ENCODE measurements at places on chromosomes 1 and 21.

GRCh38 chr1:172400722-172401105, 19.8 kb upstream of the C1orf105 start:
- no peak for DNase-seq

- no peak for DNase-seq
Measured at GRCh38 chr1:58907398-58907797, 123.6 kb upstream of the JUN start.

DNA sequence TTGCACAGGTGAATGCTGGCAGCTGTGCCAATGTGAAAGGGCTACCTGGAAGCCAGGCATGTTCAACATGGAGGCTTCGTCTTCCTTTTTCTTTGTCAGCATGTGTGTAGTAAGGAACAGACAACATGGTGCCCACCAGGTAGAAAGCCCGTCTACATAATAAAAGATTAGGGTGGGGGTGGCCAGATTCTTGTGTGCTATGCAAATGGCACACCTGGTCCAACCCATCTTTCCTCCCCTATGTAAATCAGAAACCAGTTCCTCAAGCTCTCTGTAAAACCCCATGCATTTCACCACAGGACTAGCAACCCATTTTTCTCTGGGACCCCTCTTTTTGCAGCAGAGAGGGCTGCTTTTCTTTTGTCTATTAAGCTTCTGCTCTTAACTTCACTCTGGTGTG, 72.3 kb upstream of the ZP4 start:
- no peak for DNase-seq

DNA sequence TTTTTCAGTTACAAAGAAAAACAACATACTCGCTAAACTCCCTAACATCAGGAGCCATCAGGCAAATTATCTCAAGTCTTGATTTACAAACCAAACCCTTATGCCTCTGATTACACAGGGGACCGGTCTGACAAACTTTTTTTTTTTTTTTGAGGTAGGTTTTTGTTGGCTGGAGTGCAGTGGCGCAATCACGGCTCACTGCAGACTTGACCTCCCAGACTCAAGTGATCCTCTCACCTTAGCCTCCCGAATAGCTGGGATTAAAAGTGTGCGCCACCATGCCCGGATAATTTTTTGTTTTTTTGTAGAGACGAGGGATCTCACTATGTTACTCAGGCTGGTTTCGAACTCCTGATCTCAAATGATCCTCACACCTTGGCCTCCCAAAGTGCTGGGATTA, 3.8 kb upstream of the MIIP start:
- no peak for DNase-seq

DNA sequence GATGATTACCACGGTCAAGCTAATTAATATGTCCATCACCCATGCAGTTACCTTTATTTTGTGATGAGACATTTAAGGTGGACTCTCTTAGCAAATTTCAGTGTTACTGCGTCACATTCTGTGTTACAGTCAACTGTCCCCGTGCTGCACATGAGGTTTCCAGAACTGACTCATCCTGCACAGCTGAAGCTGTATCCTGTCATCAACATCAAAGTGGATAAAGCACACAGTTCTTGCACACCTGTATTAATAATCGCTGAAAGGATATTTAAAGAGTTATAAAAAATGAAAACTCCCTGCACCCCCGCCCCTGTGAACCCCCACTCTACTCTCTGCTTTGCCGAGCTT, 3.4 kb upstream of the KRTAP10-5 start:
- DNase-seq = no peak

DNA sequence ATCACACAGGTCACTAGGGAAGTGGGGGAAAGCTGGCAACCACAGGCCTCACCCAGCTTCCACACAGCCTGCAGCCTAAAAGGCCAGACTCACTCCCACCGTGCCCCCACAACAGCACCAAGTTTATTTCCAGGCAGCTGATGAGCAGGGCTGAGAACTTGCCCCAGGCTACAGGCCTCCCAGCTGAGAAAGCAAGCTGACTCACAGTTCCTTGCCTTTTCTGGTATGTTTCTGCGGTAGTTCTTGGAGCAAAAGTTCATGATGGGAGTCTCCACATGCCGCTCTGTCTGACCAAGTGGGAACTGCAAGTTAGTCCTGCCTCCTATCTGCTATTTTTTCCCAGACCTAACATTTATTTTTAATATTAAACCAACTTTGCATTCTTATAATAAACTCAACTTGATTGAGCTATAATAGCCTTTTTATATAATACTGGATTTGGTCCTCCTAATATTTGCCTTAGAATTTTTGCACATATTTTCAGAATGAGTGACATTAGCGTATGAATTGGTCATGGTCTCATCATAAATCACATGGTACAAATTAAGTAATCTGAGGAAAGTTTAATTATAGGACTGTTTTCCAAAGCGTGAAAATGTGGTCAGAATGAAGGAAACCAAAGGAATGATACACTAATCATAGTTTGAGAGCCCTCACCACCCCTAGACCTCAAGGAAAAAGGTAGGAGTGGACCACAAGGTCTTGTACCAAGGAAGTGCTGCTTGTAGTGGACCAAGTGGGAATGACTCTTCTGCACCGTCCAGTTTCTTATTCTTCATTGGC, 30.7 kb downstream of the RPAP2 start:
- DNase-seq = no peak

- DNase-seq = no peak
Measured at GRCh38 chr1:178690496-178690895, 34.5 kb upstream of the RALGPS2 start.

DNA sequence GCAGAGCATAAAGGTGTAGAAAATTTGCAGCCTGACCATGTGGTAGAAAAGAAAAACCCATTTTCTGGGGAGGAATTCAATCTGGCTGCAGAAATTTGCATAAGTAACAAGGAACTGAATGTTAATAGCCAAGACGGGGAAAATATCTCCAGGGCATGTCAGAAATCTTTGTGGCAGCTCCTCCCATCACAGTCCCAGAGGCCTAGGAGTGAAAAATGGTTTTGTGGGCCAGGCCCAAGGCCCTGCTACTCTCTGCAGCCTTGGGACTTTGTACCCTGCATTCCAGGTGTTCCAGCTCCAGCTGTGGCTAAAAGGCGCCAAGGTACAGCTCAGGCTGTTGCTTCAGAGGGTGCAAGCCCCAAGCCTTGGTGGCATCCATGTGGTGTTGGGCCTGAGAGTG, 152.9 kb downstream of the PATJ start:
- DNase-seq = no peak

- no peak for DNase-seq
Measured at GRCh38 chr1:4220362-4220761, 320.3 kb upstream of the C1orf174 start.

DNA sequence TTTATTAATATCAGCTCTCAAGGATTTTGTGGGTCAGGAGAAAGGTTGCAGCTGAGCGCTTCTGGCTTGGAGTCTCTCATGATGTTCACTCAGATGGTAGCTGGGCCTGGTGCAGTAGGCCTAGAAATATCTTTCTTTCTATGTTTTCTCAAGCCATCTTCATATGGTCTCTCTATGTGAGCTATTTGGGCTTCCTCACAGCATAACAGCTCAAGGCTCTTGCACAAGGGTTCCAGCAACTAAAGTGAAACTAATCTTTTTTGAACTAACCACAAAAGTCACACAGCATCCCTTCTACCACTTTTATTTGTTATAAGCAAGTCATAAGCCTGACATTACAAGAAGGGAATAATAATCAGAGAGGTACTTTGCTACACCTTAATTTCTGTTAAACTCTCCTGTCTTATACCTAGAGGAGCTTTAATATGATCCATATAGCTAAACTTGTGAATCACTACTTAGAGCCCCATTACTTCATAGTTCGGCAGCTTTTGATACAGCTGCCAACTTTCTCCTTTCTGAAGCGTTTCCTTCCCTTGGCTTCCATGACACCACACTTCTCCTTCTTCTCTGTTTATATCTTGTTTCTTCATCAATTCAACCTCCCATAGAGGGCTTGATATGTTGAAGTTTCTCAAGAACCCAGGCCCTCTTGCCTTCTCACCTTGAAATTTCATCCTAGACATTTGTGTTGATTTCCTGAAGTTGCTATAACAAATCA, 720.2 kb downstream of the LTN1 start:
- DNase-seq = no peak

- no peak for DNase-seq
Measured at GRCh38 chr1:176552217-176552991, 89.4 kb downstream of the PAPPA2 start.

DNA sequence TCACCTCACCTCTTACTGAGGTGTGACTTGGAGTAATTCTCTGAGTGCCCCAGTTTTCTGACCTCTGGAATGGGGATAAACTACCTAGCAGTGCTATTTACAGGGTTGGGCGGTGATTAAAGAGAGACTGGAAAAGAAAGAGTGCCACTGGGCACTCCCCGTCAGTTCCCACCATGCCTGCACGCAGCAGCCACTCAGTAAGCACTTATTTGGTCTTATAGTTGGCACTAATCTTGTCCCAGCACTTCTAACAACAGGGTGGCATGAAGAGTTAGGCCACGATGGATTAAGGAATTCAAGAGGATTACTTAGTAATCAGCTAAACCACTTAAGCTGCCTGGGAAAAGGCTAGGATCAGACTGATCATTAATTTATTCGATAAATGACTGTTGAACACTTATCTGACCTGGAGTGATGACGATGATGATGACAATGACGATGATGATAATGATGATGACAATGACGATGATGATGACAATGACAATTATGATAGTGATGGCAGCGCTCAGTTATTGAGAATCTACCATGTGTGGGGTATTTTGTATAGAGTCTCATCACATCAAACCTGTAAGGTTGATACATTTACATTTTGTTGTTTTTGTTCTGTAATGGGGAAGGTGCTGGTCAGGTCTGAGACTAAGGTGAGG, 5.4 kb downstream of the CITED4 start:
- no peak for DNase-seq

- no peak for DNase-seq
Measured at GRCh38 chr1:210246447-210246846, 13.9 kb downstream of the SERTAD4 start.

- no peak for DNase-seq
Measured at GRCh38 chr1:108590957-108591356, 31.1 kb downstream of the EEIG2 start.

DNA sequence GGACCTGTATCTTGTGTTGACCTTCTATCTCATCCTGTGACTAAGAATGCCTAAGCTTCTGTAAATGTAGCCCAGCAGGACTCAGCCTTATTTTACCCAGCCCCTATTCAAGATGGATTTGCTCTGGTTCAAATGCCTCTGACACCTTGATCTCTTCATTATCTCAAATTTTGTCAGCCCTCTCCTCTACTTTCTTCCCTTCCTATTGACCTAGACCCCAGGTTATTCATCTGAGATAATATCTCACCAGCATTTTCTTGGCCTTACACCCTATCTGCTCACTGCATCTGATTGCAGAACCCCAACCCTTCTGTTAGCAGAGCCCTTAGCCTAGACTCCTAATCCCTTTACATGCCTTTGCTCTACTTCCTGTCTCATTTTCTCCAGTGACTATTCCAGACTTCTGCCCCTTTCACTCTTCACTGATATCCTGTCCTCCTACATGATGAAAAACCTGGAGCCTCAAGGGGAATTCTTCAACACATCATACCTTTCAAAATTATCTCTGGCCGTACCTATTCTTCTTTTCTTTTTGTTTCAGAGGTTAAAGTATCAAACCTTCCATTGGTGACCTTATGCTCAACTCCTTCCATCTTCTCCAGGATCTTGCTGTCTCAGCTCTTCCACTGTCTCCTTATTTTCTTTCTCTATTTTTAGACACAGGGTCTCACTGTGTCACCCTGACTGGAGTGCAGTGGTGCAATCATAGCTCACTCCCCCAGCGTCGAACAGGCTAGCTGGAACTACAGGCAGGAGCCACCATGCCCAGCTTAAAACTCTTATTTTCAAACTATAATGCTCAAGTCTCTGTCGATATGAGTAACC, 44.9 kb downstream of the WDR64 start:
- no peak for DNase-seq

- DNase-seq = no peak
Measured at GRCh38 chr21:38625000-38625399, 126.7 kb upstream of the ERG start.
